ENCODE measurements at places on chromosomes 5 and 9.

- no peak for DNase-seq
Observed at GRCh38 chr9:132702254-132702653, 32.0 kb downstream of the GTF3C4 start.

- DNase-seq = no peak
Observed at GRCh38 chr5:75672616-75673015, 44.6 kb downstream of the POC5 start.

- no peak for DNase-seq
Observed at GRCh38 chr5:132365213-132365612, 4.3 kb upstream of the SLC22A5 start.

DNA sequence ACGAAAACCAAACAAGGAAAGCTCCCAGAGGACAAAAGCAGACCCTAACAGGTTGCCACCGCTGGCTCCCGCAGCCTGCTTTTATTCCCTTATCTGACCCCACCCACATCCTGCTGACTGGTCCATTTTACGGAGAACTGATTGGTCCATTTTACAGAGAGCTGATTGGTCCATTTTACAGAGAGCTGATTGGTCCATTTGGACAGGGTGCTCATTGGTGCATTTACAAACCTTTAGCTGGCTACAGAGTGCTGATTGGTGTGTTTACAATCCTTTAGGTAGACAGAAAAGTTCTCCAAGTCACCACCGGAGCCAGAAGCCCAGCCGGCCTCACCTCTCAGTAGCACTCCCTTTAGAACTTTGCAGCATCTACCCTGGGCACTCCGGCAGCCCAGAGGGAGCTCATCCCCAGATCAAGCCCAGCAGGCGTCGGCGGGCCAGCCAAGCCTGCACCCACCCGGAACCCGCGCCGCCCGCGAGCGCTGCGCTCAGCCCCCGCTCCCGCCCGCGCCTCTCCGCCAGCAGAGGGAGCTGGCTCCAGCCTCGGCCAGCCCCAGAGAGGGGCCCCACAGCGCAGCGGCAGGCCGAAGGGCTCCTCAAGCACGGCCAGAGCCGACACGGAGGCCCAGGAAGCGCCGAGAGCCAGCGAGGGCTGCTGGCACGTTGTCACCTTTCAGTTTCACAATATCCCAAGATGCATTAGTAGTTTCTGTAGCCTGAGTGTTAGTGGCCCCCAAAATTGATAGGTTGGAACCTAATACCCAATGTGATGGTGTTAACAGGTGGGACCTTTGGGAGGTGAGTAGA lies 35.3 kb upstream of the CLPTM1L start:
- DNase-seq = no peak

DNA sequence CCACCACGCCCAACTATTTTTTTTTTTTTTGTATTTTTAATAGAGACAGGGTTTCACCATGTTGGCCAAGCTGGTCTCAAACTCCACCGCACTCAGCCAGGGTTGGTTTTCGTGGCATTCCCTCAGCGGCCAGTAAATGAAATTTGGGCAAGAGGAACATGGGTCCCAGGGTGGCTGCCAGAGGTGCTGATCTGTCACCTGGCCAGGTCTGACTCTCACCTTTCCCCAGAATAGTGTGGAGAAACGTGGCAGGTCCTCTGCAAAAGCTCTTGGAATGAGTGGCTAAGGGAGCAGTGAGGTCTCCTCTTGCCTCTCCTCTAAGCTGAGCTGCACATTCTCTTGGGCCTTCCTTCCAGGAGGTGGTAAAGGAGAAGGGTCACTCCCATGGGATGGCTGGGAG lies 170.1 kb downstream of the IRX2 start:
- DNase-seq = no peak

DNA sequence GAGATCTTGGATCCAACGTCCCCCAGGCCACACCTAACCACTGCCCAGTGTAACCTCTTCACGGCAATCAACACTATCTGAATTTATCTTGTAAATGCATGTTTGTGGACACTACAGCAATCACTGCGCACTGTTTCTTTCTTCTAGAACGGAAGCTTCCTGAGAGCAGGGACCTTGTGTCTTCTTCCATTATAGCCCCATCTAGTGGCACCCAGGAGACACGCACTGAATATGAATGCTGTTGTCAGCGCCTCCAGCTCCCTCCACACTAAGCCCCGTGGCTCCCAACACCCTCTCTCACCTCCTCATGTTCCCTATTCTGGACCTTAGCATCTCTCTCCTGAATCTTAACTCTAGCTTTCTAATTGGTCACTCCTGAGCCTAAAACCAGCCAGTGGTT lies 72.7 kb downstream of the SMIM23 start:
- DNase-seq = no peak
